ENCODE measurements at places on chromosomes 2 and 18.

- DNase-seq, result no peak
These were observed 425.3 kb downstream of the THSD7B start for GRCh38 chr2:137190411-137191195.

- DNase-seq, result no peak
These were observed 476 bp downstream of the VSNL1 start for GRCh38 chr2:17540813-17541530.

GRCh38 chr2:191521608-191522208 is 156.2 kb upstream of the NABP1 start:
- DNase-seq, result no peak

GRCh38 chr2:52934323-52934898 is 833.2 kb upstream of the CHAC2 start:
- no peak for DNase-seq

- no peak for DNase-seq
These were observed 60.1 kb upstream of the GLI2 start for GRCh38 chr2:120675460-120676130.

DNA sequence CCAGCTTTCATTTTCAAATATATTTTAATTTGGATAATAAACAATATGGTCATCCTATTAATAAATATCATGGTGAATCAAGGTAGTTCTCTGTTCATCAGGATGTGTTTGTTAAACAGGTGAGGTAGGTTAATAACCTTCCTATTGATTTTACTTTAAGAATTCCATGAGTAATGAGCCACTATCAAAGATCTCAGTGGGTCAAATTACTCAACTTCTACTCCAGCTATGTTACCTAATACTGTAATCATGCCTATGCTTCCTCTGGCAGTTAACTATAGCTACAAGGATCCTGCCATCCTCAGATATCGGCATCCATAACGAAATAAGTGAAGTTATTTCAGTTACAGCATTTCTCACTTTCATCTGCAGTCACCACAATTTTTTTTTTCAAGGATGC is 289.6 kb upstream of the SLC8A1 start:
- no peak for DNase-seq

- no peak for DNase-seq
These were observed 96.5 kb downstream of the SUCLG1 start for GRCh38 chr2:84362541-84362940.

DNA sequence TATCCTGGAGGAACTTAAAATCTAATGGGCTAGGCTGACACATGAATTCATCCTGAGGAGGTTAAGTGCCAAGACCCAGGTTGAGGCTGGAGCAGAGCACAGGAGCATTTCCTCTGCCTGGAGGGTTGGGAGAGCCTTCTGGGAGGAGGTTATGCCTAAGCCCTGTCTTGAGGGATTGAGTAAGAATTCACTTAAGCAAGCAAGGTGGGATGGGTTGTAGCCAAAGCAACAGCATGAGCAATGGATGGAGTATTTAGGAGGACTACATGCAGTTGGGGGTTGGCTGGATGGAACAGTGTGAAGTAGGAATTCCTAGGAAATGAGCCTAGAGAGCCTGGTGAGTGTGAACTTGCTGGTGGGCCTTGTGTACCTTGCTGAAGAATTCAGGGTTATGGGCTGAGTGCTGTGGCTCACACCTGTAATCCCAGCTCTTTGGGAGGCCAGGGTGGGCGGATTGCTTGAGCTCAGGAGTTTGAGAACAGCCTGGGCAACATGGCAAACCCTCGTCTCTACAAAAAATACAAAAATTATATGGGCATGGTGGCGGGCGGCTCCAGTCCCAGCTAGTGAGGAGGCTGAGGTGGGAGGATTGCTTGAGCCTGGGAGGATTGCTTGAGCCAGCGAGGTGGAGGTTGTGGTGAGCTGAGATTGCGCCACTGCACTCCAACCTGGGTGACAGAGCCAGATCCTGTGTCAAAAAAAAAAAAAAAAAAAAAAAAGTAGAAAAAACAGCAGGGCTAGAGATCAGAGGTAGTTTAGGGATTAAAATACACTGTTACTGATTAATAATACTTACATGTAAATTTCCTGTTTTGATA is 22.2 kb downstream of the TANC1 start:
- DNase-seq, result no peak

DNA sequence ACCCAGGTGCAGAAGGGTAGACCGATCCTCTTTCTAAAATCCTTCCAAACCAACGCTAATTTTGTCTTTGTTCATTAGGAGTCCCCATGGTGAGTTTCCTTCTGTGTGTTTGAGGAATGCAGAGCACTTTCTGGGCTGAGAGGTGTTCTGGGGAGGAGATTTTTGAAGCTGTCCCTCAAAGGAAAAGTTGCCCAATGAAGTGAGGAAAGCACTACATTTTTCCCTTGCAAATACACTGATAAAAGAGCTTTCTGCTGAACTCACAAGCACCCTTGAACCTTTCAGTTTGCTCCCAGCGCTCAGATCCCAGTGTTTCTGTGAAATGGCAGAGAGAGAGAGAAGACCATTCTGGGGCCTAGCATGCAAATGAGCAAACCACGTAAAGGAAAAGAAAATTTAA is 299.6 kb upstream of the FANCL start:
- no peak for DNase-seq

- DNase-seq, result no peak
These were observed 352.0 kb downstream of the RNF144A start for GRCh38 chr2:7269106-7269643.

GRCh38 chr2:218979846-218980734 is 4.9 kb downstream of the FEV start:
- peak; percentile 74 for DNase-seq

- DNase-seq, result no peak
These were observed 315.8 kb downstream of the ZNF516 start for GRCh38 chr18:76179257-76179656.

- no peak for DNase-seq
These were observed 7.4 kb downstream of the MCEE start for GRCh38 chr2:71122387-71123298.

DNA sequence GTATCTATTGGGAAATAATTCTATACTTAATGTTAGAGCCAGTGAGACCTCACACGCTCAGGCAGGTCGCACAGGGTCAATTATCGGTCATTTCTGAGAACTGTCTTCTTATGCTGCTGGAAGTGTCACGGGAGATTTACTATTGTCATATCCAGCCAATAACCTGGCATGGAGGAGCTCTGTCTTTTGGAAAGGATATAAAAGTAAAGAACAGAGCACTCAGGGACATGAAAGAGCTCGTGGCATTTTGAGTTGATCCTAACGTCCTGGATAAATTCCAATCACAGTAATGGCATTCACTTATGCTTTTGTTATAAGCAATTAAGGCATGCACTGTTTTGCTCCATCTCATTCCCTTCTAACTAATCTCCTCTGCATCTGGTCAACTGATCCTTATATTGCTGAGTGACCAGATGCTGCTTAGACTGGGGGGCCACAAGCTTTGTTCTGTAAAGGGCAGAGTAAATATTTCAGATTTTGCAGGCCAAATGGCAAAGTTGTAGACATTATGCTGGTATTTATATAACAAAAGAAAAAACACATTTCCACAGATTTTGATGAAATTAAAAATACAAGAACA is 453.5 kb upstream of the SMIM21 start:
- no peak for DNase-seq

GRCh38 chr2:7346336-7346735 is 429.1 kb downstream of the RNF144A start:
- no peak for DNase-seq

- no peak for DNase-seq
These were observed 129.4 kb downstream of the ACOXL start for GRCh38 chr2:110861616-110862260.

- DNase-seq, result no peak
These were observed 227.3 kb upstream of the MMADHC start for GRCh38 chr2:149814901-149815300.

DNA sequence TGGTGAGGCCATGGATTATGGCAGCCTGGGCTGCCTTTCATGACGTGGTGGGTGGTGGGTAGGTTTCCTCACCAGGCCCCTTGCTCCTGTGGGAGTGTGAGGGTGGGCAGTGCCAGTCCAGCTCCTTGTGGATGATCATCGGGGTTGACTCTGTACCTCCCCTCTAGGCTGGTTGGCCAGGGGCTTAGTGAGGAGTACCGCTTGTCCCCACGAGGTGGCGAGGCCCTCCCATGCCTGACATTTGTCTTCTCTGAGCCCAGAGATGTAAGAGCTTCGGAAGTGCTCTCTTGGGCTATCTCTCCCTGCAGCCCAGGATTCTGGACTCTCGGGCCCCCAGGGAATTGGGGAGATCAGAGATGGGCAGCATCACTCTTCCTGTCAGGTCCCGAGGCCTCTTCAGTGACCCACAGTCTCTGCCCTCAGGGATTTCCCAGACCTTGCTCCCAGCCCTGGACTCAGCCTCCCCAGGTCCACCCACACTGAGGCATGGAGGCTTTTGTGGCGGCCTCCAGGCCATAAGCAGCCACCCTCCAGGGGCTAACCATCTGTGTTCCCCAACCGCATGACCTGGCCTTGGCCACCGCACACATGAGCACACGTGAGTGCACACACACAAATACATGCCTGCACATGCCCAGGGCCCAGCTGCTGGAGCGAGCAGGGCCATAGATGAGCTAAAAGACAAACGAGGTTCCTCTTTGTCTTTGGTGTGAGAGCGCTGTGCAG is 6.5 kb downstream of the SPR start:
- no peak for DNase-seq

DNA sequence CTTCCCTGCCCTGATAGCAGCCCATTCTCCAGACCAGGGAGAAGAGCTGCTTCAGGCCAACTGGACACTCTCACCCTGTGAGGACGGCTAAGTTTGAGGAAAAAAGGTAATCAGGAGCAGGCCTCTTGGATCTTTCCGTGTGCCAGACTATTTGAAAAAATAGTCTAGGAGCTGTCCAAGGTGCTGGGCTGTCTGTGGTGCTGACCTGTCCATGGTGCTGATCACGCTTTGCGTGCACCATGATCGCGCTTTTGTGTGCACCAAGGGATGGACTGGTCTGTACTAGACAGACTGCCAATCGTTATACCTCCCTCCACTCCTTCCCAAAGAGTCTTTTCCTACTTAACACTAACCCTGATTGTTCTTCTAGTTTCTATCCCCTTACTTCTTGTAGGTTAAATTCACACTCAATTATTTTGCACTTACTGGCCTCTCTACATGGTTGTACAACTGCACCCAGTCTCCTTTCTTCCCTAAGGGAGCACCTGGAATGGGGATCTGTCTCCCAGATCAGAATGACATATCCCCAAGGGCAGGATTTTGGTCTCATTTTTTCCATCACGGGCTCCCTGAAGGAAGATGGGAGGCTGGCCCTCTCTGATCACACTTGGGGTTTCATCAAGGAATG is 295.4 kb downstream of the CELF4 start:
- DNase-seq, result no peak

GRCh38 chr2:74168739-74169138 is 9.9 kb downstream of the MOB1A start:
- no peak for DNase-seq

- DNase-seq, result no peak
These were observed 376.7 kb upstream of the SOX11 start for GRCh38 chr2:5315512-5315911.

DNA sequence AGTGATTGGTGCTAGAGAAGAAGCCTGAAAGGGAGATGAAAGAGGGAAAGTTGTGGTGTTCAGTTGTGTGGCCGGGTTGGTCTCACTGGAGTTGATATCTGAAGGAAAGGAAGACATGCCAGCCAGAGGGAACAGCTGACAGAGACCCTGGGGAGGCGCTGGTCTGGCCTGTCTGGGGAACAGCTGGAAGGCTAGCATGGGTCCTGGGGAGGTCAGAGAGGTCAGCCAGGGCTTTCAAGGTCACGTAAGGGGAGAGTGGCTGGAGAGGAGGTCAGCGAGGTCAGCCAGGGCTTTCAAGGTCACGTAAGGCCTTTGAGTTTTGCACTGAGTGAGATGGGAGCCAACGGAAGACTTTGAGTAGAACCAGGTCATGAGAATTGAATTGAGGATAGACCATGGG is 11.0 kb downstream of the DYSF start:
- DNase-seq, result no peak

DNA sequence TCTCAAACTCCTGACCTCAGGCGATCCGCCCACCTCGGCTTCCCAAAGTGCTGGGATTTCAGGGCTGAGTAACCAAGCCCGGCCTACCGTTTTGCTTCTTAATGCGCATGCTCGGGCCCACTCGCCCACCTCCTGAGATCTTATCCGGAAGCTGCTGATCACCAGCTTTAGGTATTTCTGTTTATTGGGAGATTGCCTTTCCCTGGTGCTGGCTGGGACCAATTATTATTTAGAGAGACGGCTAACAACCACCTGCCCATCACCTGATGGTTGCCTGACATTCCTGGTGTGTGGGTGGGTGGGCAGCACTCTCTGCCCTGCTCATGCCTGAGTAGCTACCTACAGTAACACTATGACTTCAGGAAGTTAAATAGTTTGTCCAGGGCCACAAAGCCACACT is 56.3 kb upstream of the ZNF532 start:
- no peak for DNase-seq

DNA sequence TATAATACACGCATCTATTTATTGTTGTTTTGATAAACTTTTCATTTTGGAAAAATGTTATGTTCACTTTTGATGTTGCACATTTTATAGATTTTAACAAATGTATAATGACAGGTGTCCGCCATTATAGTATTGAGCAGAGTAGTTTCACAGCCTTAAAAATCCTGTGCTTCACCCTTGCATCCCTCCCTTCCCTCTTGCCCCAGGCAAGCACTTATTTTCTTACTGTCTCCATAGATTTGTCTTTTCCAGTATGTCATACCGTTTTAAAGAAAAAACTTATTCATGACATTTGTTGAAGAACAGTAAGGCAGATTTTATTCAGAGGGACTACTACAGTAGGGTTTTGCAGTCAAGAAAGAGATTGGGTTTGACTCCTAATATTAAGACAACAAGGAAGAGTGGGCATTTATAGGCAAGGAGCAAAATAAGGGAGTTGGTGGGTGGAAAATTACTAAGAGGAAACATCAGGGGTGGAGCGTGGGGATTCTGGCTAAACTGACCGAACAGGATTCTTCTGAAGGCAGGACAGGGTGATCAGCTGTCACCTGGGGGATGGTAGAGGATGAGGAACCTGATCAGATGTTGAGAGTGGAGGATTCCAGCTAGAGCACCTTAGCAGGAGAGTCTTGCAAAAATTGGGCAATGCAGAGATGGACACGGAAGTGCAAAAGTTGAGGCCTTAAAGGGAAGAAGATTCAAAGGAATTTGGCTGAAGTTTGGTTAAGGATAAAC is 108.8 kb downstream of the NCK2 start:
- DNase-seq, result no peak

DNA sequence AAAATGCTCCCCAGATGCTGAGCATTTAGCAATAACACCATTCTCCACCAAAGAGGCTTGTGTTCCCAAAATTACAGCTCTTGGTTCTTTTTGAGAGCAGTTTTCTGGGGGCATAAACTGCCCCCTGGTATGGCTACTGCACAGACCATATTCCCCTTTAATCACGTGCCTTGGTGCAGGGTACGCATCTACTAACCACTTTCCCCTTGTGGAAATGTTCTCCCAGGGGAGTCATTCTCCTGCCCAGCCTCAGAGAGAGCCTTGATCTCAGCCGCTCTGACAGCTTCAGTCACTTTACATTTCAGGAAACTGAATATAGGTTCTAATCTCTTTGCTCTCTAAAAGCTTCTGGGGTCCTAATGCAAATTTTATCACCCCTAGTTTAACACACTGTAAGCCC is 44.7 kb upstream of the EML6 start:
- no peak for DNase-seq

DNA sequence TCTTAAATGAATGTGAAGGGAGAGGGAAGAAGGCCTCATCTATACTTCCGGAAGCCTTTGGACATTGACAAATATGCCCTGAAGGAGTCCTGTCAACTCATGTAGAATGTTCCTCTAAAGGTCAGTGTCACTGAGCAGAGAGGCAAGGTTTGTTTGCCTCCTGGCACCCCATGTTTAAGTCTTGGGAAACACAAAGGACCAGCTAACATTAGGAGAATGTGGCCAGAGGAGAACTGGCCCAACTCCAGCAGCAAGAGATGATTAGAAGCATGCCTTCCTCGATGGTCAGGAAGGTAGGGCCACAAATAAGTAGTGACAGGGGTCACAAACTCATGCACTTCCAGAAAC is 5.7 kb downstream of the DYSF start:
- DNase-seq, result no peak
